ENCODE measurements at places on chromosomes 16 and 17. TPM values are rescaled to one million over a fixed set of nuclear protein-coding genes. Genes with fewer than 3 reads are reported as not detected.

SOX15 gene
- 0.30 TPM for total RNA-seq

MILR1 gene
- total RNA-seq = 1.6 TPM

ODAD4 gene
- total RNA-seq = 1.8 TPM

TP53TG3B gene
- 0.66 TPM for total RNA-seq

KRTAP17-1 gene
- total RNA-seq = not detected

DRC3 gene
- total RNA-seq = 2.4 TPM

AP2B1 gene
- total RNA-seq = 126 TPM

TEKT1 gene
- not detected for total RNA-seq

CHD9NB gene
- 0.96 TPM for total RNA-seq

All from A549 treated with ZK216348 at 1 μM for 4 hours (cell line).